Pons (tissue), 1 donor: ENCODE measurements at places on chromosomes 1 and 21.

GRCh38 chr1:6025269-6026094 is 20.2 kb upstream of the KCNAB2 start:
- DNase-seq: no peak

DNA sequence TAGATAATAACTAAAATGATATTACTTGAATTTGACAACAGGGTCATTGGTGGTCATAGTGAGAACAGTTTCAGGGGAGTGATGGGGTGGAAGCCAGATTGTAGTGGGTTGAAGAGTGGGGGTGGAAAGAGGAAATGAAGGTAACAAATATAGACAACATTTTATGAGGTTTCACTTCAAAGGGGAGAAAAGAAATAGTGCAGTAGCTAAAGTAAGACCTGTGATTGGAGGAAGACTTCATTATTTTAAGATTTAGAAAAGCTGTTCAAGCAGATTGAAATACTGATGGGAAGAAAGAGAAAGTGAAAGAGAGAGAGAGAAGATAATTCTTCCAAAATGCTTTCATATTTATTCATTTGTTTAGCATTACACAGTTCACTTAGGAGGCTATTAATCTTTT is 52.0 kb upstream of the KCNA3 start:
- DNase-seq: no peak

GRCh38 chr1:103525114-103525606 is 339 bp upstream of the RNPC3 start:
- peak; percentile 67 for DNase-seq

DNA sequence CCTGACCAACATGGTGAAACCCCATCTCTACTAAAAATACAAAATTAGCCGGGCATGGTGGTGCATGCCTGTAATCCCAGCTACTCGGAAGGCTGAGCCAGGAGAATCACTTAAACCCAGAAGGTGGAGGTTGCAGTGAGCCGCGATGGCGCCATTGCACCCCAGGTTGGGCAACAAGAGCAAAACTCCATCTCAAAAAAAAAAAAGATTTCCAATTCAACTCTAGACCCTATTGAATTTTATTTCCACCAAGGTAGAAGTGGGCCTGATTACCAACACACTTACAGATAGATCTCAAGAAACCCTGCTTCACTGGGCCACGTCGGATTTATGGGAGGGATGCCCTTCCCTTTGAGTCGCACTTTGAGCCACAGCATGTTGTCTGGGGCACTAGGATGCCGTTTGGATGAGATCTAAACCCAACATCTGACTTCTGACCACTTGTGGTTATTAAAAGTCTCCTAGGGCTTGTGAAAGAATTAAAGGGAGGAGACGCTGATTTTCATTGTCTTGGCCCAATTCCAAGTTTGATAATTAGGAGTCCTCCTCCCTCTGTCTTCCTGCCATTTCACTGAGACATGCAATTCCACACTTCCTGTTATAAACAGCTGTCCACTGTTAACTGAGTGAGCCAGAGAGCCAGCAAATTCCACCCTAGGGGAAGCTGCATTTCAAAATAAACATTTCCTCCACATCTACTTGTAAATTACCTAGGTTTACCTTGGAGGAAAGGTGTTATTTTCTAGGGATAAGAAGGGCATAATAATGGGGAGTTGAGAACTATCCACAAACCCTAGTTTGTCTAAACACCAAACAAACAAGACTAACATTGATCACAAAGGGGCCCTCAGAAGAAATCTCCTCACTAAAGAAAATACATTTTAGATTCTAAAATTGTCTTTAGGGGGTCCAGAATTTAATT is 5.2 kb upstream of the RERE start:
- DNase-seq: no peak

GRCh38 chr1:81802707-81803430 is 2.1 kb downstream of the ADGRL2 start:
- DNase-seq: no peak

DNA sequence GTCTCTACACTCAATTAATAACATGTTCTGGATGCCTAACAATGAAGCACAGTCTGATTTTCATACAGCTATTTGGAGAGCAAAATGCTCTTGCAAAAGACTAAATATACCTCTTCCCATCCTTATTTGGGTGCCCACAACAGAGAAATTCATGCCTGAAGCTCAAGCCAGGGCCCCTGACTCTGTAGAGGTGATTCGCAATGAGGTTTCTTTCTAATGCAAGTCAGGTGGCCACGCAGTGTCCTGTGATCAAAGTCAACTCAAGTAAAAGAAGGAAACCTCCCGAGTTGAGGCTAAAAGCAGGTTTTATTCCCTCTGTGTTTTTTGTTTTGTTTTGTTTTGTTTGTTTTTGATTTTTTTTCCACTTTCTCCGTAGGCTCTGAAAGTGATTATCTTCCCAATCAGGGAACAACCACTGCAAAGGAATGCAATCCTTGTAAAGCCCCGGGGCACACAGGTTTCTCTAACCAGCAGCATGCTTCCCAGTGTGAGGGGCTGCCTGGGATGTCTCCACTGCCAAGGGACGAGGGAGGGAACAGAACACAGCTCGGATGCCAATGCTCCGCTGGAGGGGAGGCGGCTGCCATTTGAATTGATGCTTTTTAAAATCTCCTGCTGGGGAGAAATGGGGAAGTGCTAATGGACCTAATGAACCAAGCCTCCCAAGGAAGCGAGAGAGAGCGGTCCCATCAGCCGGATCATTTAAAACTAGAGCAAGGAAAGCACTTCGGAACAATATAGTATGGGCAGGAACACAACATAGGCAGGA is 73.8 kb upstream of the SSX2IP start:
- no peak for DNase-seq

DNA sequence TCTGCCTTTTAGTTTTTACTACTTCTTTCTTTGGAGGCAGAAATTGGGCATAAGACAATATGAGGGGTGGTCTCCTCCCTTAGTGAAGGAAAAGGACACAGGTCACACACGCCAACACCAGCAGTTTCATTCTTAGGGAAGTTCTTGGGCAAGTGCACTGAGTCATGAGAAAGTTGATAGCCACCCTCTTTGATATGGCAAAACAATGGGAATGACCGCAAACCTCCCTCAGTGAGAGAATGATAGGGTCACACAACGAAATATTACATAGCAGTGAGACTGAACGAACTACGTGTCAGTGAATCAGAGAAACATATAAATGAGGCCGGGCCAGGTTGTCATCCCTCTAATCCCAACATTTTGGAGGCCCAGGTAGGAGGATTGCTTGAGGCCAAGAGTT is 20.0 kb downstream of the IL6R start:
- no peak for DNase-seq

GRCh38 chr1:161473348-161473747 is 31.9 kb upstream of the FCGR2A start:
- no peak for DNase-seq

- no peak for DNase-seq
These were observed 664.3 kb upstream of the B3GALT2 start for GRCh38 chr1:193850745-193851144.

DNA sequence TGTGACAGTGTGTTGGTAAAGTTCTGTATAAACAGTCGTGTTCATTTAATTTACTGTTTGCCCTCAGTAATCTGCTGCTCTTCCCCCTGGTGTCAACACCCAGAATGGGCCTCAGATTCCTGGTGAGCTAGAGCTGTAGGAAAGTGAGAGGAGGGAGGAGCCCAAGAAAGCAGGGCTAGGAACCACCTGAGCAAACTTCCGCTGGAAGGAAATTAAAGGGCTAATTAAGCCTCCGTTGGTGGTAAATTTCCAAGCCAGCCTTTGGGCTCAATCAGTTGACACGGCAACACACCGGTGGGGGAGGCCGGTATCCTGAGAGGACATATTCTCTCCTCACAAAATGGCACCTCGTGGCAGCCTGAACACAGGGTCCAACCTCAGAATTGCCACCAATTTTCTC is 32.9 kb downstream of the RAB3B start:
- no peak for DNase-seq

DNA sequence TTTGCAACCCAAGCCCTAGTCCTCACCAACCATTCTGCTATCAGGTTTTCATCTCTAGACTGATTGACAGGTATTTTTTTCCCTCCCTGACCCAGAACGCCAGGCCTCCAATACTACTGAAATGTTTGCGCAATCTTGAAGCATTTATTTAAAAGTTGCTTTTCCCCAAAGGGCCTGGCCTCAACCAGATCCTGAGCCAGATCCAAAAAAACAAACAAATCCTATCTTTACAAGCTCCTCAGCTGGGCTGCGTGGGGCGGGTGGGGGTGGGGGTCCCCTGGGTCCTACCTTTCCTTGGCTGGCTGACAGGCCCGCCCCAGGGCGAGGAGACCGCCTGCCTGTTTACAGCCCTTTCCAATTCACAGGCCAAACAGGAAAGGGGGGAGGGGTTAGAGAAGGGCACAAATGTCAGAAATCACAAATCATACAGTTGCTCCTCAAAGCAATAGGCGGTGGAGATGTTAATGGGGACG is 98.8 kb downstream of the FOXD2 start:
- no peak for DNase-seq

GRCh38 chr1:245807306-245807705 is 652.5 kb downstream of the KIF26B start:
- DNase-seq: no peak

- no peak for DNase-seq
These were observed 28.6 kb upstream of the PARP1 start for GRCh38 chr1:226436472-226436854.

- no peak for DNase-seq
These were observed 44.5 kb downstream of the MDM4 start for GRCh38 chr1:204560590-204561150.

DNA sequence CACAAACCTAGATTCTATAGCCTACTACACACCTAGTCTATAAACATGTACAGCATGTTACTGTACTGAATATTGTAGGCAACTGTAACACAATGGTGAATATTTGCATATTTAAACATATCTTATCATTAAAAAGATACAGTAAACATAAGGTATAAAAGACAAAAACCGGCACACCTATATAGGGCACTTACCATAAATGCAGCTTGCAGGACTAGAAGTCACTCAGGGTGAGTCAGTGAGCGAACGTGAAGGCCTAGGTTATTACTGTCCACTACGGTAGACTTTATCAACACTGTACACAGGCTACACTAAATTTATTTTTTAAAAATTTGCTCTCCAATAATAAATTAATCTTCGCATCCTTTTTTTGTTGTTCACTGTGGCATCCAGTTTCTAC is 13.3 kb downstream of the PSMG1 start:
- no peak for DNase-seq

- DNase-seq: no peak
These were observed 39.1 kb downstream of the RIMS3 start for GRCh38 chr1:40626383-40626770.

GRCh38 chr1:115429884-115430283 is 91.8 kb upstream of the NGF start:
- DNase-seq: no peak

DNA sequence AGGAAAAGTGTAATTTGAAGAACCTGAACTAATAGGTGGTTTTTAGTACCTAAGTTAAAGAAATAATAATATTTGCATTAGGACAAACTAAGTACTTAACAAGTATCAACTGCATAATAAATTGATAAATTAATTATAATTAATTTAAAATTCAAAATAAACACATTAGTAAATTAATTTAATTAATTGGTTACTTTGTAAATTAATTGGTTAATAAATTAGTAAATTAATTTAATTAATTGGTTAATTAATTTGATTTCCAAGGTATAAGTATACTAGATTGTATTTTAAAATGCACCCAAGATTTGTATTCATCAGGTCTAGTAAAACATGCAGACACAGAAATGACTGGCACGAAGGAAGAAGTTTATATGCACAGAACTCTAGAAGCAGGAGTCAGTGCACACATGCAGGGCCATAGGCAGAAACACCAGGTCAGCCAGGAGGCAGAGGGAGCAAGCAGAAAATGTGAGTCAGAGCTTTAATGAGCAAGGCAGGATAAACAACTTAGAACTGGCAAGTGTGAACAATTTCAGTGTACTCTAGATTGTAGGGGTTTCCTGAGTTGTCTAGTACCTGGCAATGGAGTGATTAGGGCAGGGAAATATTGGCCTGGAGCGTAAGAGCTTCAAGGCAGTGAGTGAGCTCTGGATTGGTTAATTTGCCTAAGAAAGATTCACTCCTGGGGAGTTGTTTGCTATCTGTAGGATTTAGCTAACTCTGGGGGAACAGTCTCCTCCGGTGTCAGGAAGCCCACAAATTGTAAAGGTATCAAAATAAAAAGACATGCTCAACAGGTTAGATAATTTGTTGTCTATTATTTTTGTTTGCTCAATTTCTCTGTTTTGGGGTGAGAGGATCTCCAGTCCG is 665.7 kb downstream of the MRPL39 start:
- DNase-seq: no peak

DNA sequence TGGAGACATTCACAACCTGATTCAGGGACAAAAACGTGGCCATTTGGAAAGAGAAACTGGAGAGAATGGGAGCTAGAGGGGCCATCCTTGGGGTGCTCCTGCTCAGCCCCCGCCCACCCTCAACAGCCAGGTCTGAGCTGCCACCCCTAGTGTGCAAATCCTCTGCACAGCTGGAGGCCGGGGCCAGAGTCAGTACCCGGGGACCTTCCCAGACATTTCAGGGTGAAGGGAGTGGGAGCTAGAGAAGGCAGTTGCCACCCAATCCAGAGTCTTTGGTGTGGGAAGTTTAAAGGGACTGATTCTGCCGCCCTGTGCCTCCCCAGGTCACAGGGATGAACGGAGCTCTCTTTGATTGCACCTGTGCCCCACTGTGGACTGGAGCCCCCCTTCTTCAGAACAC is 397.4 kb downstream of the MATN1 start:
- DNase-seq: no peak

DNA sequence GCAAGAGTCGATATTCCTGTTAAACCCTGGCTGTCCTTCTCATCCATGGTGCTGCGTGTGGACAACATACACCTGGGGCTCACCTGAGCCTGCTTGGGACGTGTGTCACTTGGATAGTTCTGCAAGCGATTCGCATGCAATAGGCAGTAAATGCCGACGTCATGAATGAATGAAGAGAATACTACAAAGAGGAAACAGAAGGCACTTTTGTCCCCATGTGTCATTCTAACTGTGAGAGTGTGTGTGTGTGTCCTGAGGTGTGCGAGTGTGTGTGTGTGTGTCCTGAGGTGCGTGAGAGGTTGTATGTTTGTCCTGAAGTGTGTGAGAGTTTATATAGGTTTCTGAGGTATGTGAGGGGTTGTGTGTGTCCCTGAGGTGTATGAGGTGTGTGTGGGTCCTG is 647 bp upstream of the TCP10L start:
- no peak for DNase-seq

DNA sequence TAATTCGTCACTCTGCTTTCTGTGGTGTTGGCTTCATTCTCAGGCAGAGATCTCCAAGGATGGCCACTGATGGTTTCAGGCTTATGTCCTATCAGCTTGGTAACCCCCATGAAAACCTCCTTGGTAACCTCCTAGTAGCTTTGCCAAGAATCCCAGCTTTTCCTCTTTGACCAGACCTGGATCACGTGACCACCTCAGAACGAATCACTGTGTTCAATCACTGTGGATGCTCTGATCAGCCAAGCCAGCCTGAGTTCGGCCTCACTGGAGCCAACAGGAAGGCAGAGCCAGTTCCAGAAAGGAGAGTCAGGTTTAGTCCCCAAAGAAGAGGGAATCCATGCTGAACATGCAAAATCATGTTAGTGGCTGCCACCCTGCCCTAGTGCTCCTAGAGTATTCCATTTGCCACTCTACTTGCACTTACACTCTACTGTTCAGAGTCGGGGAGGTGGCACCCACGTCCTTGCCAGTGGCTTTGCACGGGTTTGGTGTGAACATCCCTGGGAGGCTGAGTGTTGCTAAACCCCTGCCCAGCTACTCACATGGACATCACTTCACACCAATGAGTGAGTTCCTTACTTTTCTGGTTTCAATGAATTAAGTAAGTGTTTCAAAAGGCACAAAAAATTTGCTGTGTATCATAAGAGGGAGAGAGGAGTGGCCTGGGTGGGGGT is 33.5 kb upstream of the SSBP3 start:
- DNase-seq: no peak
